ENCODE measurements at places on chromosomes 5 and 9.

DNA sequence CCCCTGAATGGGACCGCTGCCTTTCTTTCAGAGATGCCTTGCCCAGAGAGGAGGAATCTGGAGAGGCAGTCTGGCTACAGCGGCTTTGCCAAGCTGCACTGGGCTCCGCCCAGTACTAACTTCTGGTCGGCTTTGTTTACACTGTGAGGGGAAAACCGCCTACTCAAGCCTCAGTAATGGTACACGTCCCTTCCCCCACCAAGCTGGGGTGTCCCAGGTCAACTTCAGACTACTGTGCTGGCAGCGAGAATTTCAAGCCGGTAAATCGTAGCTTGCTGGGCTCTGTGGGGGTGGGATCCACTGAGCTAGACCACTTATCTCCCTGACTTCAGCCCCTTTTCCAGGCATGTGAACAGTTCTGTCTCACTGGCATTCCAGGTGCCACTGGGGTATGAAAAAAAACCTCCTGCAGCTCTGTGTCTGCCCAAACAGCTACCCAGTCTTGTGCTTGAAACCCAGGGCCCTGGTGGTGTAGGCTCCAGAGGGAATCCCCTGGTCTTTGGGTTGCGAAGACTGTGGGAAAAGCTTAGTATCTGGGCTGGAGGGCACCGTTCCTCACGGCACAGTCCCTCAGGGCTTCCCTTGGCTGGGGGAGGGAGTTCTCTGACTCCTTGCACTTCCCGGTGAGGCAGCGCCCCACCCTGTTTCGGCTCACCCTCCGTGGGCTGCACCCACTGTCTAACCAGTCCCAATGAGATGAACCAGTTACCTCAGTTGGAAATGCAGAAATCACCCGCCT, 171.2 kb downstream of the CWC27 start:
- DNase-seq, result no peak

- no peak for DNase-seq
Observed at GRCh38 chr5:59103303-59103702, 520.4 kb downstream of the RAB3C start.

DNA sequence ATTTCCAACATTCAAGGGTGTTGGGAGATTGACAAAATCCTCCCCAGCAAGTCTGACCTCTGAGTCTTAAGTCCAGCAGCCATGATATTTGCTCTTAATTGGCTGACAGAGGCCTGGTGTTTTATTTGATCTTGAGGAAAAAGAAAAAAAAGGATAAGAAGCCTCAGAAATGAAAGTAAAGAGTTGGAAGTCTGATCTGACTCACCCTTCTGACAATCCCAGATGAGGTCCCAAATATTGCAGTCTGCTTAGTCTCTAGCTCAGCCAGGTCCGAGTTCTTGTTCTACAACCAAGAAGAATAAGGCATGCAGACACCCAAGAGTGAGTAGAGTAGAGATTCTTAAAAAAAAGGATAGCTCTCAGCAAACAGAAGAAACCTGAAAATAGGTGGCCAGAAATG, 632.5 kb upstream of the ST8SIA4 start:
- DNase-seq, result no peak

- no peak for DNase-seq
Observed at GRCh38 chr9:136535070-136535469, 10.8 kb downstream of the NOTCH1 start.

- no peak for DNase-seq
Observed at GRCh38 chr9:14532456-14533115, 160.6 kb downstream of the ZDHHC21 start.
